Putamen (tissue), 1 donor: ENCODE measurements at places on chromosomes 1 and 21.

GRCh38 chr1:217435204-217435603, 195.7 kb downstream of the GPATCH2 start:
- DNase-seq: no peak

- DNase-seq: no peak
Measured at GRCh38 chr1:118204105-118204504, 19.1 kb upstream of the SPAG17 start.

DNA sequence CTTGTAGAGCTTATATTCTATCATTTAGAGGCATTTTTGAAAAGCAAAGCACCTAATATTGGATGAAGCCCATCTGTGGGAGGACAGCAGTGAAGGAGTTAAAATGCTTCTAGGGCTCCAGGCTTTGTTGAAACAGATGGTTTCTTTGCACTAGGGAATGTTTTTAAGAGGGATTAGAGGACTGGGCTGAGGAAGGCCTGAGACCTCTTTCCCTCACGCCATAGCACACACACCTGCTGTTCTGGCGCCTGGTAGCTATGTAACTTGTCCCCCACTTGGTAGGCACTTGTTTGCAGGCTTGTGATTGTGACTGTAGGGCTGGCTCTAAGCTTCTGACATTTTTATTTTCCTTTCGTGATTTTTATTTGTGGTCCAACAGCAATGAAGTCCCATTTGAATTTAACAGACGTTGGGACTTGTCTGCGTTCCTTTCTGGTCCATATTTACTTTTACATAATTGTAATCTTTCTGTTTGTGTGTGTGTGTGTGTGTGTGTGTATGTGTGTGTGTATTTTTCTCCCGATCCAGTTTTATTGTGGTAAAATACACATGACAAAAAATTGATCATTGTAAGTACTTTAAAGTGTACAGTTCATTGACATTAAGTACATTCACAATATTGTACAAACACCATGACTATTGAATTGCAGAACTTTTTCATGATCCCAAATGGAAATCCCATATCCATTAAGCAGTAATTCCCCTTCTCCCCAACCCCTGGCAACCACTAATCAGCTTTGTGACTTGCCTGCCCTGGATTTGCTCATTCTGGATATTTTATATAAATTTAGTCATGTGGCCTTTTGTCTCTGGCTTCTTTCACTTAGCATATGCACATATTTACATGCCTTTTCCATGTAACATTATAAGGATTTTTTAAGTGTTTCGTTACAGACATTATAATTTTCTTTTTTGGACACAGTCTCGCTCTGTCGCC, 33.5 kb upstream of the MACF1 start:
- DNase-seq: no peak

DNA sequence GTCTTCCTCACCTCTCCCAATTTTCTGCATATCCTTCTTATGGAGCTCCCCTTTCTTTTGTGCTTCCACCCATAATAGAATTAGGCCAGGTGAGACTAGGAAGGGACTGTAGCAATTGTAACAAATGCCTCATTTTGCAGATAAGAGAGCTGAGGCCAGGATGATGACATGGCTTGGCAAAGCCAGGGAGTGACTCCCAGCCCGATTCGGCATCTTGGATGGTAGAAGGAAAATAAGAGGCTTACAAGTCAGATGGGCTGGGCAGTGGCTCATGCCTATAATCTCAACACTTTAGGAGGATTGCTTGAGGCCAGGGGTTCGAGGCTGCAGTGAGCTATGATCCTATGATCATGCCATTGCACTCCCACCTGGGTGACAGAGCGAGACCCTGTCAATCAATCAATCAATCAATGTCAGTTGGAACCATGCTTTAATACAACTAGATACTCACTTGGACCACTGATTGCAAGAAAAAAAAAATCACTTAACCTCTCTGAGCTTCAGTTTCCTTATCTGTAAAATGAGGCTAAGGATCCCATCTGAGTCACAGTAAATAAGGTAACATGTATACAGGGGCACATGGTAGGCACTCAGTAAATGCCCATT, 51.6 kb downstream of the PLEKHA6 start:
- DNase-seq: no peak

- DNase-seq: no peak
Measured at GRCh38 chr1:115412286-115412685, 74.2 kb upstream of the NGF start.

DNA sequence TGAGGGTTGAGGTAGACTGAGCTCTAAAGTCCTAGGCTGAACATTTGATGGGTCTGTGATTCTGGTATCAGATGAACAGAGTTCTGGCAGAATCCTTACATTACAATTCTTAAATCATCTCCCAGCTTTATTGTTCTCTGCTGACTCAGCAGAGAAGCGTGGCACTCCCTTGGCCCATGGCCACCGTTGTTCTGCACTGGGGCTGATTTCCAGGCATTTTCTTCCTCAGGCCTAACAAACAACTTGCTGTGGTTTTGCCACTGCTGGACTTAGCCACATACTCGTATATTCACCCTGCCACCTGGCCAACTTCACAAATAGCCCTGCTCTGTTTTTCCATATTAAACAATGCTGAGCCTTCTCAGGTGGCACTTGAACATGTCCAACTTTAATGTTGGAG, 223.2 kb downstream of the TNR start:
- DNase-seq: no peak

DNA sequence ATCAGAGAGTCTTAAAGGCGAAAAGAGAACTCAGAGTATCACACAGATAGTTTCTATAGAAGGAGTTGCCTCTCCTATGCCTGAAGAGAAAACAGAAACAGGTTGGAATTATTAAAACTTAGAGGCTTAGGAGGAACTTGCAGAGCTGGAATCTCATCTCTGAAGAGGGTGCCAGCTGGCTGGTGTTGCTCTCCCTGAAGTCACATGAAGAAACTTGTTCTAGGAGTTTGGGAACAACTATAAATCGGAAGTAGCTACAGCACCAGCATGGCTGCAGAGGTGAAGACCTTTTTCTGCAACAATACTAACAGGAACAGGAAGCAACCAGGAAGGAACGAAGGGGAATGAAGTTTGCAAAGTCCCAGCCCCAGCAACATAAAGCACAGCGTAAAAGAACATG, 35.8 kb downstream of the FMO3 start:
- no peak for DNase-seq

GRCh38 chr1:151024540-151025146, 11.7 kb upstream of the BNIPL start:
- DNase-seq: peak; percentile 74

DNA sequence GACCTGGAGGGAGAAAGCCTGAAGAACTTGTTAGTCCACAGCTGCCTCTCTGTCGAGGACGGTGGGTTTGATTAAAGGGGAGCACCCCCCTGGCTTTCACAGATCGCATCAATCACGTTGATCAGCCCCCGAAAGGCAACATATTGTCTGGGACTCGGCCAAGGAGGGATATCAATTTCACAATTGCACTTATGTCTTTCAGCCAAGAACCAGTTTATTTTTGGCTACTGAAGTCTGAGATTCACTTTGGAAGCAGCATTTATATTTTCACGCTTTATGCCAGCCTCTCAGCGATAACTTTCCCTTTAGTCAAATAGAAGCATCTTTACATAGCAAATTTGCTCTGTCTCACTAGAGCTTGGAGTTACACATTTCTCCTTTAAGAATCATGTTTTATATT, 253.2 kb upstream of the RRP15 start:
- no peak for DNase-seq

GRCh38 chr1:191546803-191547202, 611.5 kb upstream of the RGS18 start:
- DNase-seq: peak; percentile 53

DNA sequence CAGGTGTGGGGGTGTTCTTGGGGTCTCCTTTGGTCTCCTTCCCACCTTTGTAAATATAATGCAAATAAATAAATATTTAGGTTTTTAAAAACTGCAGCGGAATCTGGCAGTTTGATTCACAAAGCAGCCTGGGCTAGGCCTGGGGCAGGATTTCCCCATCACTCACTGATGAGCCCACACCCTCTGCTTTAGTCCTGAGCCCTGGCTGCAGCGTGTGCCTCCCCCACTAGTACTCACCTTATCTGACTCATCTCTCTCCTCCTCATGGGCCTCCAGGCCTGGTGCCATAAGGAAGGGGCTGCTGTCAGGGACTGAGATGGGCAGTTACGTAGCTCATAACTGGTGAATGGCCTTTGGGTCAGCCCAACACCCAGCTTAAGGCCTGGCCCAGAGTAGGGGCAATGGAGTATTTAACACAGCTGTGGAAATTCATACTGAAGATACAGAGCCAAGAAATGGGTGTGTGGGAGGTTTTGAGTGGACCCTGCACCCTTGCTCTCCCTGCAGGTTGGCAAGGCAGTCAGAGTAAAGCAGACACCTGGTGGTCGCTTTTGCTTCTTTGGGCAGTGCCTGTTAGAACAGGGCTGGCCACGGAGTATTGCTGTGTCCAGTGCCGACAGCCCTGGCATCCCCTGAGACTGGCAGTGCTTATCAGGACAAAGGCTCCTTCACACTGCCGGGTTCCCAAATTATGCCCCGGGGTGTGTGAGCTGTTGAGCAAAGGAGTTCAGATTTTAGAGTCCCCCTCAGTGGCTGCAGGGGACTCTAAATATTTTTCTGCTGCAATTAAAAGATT, 39.7 kb downstream of the AZIN2 start:
- DNase-seq: no peak

DNA sequence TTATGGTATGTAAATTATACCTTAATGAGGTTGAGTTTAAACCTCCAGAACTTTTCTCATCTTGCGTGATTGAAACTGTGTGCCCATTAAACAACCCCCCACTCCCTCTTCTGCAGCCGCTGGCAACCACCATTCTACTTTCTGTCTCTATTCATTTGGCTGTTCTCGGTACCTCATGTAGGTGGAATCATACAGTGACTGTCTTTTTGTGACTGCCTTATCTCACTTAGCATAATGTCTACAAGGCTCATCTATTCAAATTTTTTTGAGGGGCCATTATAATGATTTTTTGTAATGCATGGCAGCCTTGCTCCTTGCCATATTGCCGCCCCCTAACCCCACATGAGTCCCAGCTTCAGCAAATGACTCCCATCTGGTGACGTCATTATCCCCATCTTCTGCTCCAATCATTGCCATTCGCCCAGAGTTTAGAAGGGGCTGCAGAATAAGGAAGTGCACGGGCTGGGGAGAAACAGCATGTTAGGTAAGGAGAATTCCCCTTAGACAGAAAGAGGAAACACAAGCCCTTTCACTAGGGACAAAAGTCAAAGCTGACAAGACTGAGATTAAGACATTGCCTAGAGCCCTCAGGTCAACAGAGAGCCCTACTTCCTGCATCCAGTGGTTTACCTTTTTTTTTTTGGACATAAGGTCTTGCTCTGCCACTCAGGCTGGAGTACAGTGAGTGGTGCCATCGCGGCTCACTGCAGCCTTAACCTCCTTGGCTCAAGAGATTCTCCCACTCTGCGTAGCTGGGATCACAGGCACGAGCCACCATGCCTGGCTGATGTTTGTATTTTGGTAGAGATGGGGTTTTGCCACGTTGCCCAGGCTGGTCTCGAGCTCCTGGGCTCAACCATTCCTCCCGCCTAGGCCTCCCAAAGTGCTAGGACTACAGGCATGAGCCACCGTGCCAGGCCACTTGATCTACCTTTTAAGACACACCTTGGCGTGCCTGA, 78.4 kb upstream of the ERRFI1 start:
- DNase-seq: no peak

DNA sequence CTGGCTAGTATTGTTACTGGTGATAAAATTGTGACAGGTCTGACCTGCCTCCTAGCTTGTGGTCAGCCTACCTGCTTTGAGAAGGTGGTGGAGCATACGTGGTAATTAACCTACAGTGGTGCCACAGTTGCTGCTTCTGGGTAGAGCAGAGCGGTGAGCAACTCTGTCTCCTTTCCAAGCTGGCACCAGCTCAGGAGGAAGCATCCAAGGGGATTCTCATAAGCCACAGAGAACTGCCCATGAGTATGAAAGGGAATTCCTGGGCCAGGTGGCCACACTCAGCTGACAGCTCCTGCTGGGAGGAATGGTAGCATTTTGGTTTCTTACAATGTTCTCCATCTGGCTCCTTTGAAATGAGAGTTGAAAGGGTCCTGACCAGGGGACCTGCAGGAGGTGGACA, 39.4 kb downstream of the ATP2B4 start:
- no peak for DNase-seq

DNA sequence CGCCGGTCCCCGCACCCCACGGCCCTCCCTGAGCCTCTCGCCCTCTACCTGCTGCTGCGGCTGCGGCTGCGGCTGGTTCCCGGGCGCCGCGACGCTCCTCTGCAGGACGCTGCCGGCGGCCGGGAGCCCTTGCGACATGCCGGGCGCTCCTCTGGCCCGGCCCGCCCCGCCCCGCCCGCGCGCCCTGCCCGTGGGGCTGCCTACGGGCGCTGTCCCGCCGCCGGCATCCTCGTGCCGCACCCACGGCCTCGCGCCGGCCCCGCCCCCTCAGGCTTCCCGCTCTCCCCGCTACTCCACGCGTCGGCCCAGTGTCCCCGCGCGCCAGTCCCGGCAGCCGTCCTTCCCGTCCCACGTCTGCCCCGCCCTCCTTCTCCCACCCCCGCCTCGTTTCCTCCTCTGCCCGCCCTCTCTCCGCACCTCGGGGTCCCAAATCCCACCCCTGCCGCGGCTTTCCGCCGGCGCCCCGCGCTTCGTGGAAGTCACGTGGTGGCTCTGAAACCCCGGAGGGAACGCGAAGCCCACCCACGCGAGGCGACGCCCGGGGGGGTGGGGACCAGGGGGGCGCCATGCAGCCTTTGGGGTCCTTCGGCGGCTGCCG, at the start of gene BATF3:
Gene BATF3, minus strand, starts transcription at position 216 of the 598 bp plus-strand sequence. Its CDS starts 78 bp downstream, at position 138.
- DNase-seq: no peak

GRCh38 chr1:40575336-40575735, 43.9 kb downstream of the ZNF684 start:
- no peak for DNase-seq

DNA sequence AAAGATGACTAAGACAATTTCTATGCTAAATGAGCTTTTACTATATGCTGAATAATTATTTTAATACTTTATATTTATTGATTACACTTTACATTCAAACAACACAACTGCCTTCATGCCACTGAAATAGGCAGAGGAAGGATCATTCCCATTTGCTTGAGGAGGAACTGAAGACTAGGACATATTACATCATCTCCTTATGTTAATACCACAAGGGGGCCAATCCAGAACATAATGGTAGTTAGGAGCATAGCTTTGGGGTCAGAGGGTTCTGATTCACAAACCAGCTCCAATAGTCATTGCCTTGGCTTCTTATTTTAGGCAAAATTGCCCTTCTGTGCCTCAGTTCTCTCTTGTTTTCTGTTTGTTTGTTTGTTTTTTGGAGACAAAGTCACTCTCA, 306.5 kb downstream of the KCNH1 start:
- DNase-seq: no peak

DNA sequence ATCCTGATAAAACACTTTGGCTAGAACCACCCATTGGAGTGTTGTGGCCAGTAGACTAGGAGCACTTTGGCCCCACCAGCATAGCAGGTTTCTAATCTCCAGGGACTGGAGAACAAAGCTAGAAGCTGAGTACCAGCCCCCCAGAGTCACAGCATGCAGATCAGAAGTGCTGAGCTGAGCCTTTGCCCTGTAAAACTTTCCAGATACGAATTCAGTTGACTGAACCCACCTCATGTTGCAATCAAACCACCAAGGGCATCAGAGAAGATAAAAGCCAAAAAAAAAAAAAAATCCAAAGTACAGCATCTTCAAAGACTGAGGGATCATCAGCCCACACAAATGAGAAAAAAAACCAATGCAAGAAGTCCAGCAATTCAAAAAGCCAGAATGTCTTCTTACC, 8.7 kb upstream of the CD53 start:
- DNase-seq: no peak

- no peak for DNase-seq
Measured at GRCh38 chr21:26806801-26807295, 38.4 kb downstream of the ADAMTS1 start.
